Left colon (tissue), 2 donors: ENCODE measurements at places on chromosomes 16 and 17. TPM values are rescaled to one million over a fixed set of nuclear protein-coding genes. Genes with fewer than 3 reads are reported as not detected.

Gene IL34
- 1.5 TPM for total RNA-seq

Gene NOS2
- 48.3 TPM for total RNA-seq

DNA sequence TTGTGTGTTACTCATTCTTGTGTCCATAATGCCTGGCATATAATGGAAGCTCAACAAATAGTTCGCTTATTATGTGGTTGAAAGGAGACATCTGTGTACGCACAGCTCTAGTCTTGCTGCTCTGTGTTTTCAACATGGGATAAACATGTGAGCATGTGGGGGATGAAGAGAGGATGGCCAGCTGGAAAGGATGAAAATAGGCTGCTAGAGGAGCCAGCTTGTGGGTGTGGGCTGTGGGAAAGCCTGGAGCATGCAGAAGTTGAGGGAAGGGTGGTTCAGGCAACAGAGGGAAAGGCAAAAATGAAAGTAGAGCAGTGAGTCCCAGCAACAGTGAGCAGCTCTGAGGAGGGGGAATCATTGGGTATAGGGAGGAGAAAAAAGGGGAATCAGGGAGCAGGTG is 324.6 kb upstream of the CDH11 start:
- DNase-seq = no peak

- DNase-seq = no peak
Observed at GRCh38 chr17:64982139-64982915, 63.0 kb upstream of the LRRC37A3 start.

Gene DNAH2
- 0.22 TPM for total RNA-seq
